ENCODE measurements at places on chromosomes 7 and 10.
A peak's percentile ranks its signal among the peaks of the same experiment; 100 is the strongest.

GRCh38 chr10:120156614-120157274 is 264.2 kb downstream of the SEC23IP start:
- no peak for DNase-seq

- DNase-seq, result no peak
Measured at GRCh38 chr7:75847707-75848106, 31.1 kb upstream of the RHBDD2 start.

- DNase-seq, result peak; percentile 51
Measured at GRCh38 chr10:103231047-103231551, 14.6 kb upstream of the RPEL1 start.

DNA sequence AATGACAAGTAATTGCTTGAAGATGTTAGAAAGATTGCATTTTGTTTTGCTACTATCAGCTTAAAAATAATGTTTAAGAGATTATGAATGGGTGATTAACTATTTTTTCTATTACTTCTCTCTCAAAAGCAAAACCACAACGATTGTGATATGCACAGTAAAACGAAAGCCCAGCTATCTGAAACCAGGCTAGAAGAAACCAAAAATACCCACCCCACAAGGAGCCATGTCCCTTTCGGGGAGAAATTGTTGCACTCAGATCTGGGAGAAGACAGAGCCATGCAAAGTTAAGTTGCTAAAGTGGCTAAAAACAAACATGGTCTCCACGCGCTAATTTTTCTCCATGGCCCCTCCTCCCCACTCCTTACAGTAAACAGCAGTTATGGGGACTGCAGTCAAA is 173.6 kb downstream of the RPS24 start:
- no peak for DNase-seq

DNA sequence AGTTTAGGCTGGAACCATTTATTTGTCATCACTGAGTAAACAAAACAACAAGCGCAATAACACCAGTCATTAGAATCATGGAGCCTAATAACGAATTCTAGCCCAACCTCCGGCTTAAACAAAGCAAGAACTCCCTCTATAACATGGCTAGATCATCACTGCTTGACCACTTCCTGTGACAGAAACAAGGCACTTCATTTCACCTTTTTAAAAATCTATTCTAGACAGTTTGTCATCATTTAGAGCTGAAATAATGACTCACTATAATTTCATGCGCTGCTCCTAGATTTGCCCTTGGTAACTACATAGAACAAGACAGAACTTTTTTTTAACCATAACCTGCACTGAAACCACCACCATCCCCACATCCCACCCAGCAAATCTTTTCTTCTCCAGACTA is 81.3 kb downstream of the OSBPL3 start:
- peak; percentile 12 for DNase-seq

GRCh38 chr10:85601526-85601925 is 765.1 kb downstream of the GRID1 start:
- DNase-seq, result no peak

- DNase-seq, result no peak
Measured at GRCh38 chr10:86968271-86968993, at the start of gene ADIRF. ADIRF (plus strand) TSS chr10:86968482; CDS start chr10:86968545, 63 bp downstream.

GRCh38 chr7:130279286-130279685 is 12.6 kb downstream of the CPA2 start:
- no peak for DNase-seq

DNA sequence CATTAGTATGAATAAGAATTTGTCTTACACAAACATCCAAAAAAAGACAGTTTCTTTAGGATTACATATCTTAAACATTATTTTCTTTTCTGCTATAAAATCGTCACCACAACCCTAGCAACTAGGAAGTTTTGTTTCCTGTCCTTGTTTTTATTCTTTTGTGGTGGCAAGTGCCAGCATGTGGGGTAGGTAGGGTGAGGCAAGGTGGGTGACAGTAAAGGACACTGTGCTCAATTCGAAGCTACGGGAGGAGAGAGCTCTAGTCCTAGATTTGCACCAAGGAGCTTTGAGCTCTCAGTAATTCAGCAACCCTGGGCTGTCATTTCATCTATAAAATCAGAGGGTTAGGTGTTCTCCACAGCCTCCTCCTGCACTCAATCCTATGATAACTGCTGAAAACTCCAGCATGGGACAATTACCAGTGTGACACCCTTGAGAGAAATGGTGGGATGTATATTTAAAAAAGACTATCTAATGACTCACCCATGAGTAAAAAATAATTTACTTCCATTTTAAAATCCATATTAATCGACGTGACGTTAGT is 187.1 kb downstream of the FAM107B start:
- no peak for DNase-seq

Measured in SW 1271 (cell line).